ENCODE measurements at places on chromosomes 3 and 15.

- no peaks in the 10 kb centered on the region for H3K4me1 ChIP-seq
- no peak overlapping the region for H3K4me3 ChIP-seq
- no peaks in the 10 kb centered on the region for H3K36me3 ChIP-seq
- no peak for DNase-seq
- peaks cover 50% of the 10 kb centered on the region for H3K27me3 ChIP-seq
Observed at GRCh38 chr3:17945799-17946399, 203.5 kb upstream of the TBC1D5 start.

- H3K4me1 ChIP-seq: no peaks in the 10 kb centered on the region
- no peak overlapping the region for H3K4me3 ChIP-seq
- no peaks in the 10 kb centered on the region for H3K36me3 ChIP-seq
- peaks cover 20% of the 10 kb centered on the region for H3K27me3 ChIP-seq
- DNase-seq: no peak
- H3K27ac ChIP-seq: no peak overlapping the region
Observed at GRCh38 chr3:109018828-109019227, 65.1 kb upstream of the GUCA1C start.

DNA sequence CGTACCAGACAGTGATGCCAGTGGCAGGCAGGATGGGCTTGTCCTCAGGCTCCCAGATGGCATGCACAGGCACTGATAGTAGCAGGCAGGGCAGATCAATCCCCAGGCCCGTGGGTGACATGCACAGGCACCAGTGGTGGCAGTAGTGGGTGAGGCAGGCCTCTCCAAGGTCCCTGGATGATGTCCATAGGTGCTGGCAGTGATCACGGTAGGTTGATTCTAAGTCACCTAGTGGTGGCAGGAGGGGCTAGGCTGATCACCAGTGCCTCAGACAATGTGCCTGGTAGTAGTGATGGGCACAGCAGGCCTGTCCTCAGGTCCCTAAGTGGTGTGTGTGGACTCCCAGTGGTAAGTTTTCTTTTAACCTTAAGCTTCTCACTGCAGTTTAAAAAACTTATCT is 19.6 kb downstream of the CEP63 start:
- peaks cover 19% of the 10 kb centered on the region for H3K36me3 ChIP-seq
- no peak overlapping the region for H3K27ac ChIP-seq
- H3K27me3 ChIP-seq: no peaks in the 10 kb centered on the region
- no peak for DNase-seq
- no peak overlapping the region for H3K4me3 ChIP-seq

DNA sequence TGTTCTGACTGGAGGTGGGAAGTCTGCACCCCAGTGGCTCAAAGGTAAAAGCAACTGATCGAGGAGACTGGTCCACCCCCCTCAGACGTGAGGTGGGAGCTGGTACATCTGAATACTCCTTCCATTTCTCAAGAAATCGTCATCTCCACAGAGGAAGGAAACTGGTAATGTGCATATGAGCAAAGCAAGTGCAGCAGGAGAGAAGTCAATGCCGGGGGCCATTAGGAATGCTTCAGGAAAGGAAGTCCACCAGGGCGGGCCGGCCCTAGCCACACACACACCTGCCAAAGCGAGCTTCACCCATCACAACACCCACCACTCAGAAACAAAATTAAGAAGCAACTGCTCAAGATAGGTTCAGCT is 8.5 kb downstream of the TBC1D2B start:
- peaks cover 37% of the 10 kb centered on the region for H3K4me1 ChIP-seq
- DNase-seq: no peak
- peaks cover 7% of the 10 kb centered on the region for H3K36me3 ChIP-seq
- peak overlapping the region; percentile 97 for H3K27ac ChIP-seq
- no peaks in the 10 kb centered on the region for H3K27me3 ChIP-seq

DNA sequence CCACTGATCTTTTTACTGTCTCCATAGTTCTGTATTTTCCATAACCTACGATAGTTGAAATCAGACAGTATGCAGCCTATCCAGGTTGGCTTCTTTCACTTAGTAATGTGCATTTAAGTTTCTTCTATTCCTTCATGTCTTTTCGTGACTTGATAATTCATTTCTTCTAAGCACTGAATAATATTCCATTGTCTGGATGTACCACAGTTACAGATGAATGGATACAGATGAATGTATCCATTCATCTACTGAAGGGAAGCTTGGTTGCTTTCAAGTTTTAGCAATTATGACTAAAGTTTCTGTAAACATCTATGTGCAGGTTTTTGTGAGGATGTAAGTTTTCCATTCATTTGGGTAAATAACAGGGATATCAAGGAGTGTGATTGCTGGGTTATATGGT is 124.8 kb downstream of the NSUN3 start:
- no peak for DNase-seq
- H3K4me1 ChIP-seq: no peaks in the 10 kb centered on the region
- no peaks in the 10 kb centered on the region for H3K27me3 ChIP-seq
- no peak overlapping the region for H3K4me3 ChIP-seq
- no peaks in the 10 kb centered on the region for H3K36me3 ChIP-seq
- no peak overlapping the region for H3K27ac ChIP-seq

DNA sequence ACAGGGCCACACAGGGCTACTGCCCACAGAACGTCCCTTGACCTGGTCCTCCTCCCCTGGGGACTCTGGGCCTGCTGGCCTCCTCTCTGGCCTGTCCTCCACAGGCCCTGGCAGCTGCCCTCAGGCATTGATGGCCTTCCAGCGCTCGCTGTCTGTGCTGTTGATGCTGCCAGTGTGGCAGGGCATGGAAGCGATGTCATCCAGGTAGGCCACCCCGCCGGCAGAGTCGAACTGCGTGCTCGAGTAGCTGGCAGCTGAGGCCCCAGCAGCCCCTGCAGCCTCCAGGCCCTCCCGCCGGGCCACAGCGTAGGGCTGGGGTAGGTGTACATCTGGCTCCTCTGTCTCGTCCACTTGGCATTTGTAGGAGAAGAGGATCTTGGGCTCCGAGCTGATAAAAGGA is 17.1 kb downstream of the TPRA1 start:
- H3K4me1 ChIP-seq: peaks cover 18% of the 10 kb centered on the region
- no peak overlapping the region for H3K27ac ChIP-seq
- peaks cover 14% of the 10 kb centered on the region for H3K36me3 ChIP-seq
- DNase-seq: no peak

GRCh38 chr3:64422192-64422591 is 196.9 kb upstream of the PRICKLE2 start:
- H3K4me3 ChIP-seq: no peak overlapping the region
- H3K4me1 ChIP-seq: no peaks in the 10 kb centered on the region
- peaks cover 6% of the 10 kb centered on the region for H3K27me3 ChIP-seq
- no peak overlapping the region for H3K27ac ChIP-seq

GRCh38 chr3:59922192-59922591 is 872.4 kb upstream of the CFAP20DC start:
- no peaks in the 10 kb centered on the region for H3K36me3 ChIP-seq
- H3K27ac ChIP-seq: no peak overlapping the region
- DNase-seq: no peak
- peaks cover 10% of the 10 kb centered on the region for H3K4me1 ChIP-seq
- no peaks in the 10 kb centered on the region for H3K27me3 ChIP-seq
- H3K4me3 ChIP-seq: no peak overlapping the region

GRCh38 chr3:136385457-136385856 is 135.3 kb downstream of the PCCB start:
- peak overlapping the region; percentile 71 for H3K27ac ChIP-seq
- no peak for DNase-seq
- peaks cover 2% of the 10 kb centered on the region for H3K36me3 ChIP-seq
- H3K4me3 ChIP-seq: no peak overlapping the region
- no peaks in the 10 kb centered on the region for H3K27me3 ChIP-seq

GRCh38 chr3:8746780-8747345 is 13.3 kb downstream of the CAV3 start:
- DNase-seq: no peak
- H3K27me3 ChIP-seq: peaks cover 5% of the 10 kb centered on the region
- H3K27ac ChIP-seq: no peak overlapping the region
- H3K4me3 ChIP-seq: no peak overlapping the region
- no peaks in the 10 kb centered on the region for H3K4me1 ChIP-seq

- H3K27ac ChIP-seq: no peak overlapping the region
- no peak for DNase-seq
- H3K27me3 ChIP-seq: no peaks in the 10 kb centered on the region
- no peaks in the 10 kb centered on the region for H3K36me3 ChIP-seq
- H3K4me3 ChIP-seq: no peak overlapping the region
Observed at GRCh38 chr3:164222197-164222596, 856.1 kb downstream of the SI start.

DNA sequence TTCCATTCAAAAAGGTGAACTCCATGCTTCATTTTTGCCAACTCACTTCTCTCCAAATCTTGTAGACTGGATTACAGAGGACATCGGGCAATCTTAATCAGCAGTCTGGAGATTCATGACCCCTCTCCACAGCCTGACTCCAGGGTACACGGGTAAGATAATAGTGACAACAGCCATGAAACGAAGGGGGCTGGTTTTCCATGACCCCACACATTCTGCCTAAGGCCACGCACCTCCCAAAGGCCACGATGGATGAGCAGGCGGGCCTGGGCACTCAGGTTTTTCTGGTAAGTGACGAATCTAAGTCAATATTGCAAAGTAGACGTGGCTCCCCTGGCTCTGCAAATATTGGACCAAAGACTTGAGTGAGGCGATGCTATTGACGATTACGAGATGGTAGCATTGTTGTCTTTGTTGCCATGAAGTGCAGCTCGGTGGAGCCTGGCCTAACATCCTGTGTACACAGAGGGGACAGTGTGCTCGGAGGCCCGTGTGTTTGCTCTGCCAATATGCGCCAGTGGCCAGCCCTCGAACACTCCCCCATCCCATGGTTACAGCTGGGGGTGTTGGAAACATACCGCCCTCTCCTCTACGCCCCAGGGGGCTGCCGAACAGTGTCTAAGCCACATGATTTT is 119.1 kb downstream of the OPA1 start:
- DNase-seq: no peak
- H3K4me3 ChIP-seq: no peak overlapping the region
- no peaks in the 10 kb centered on the region for H3K4me1 ChIP-seq
- H3K36me3 ChIP-seq: no peaks in the 10 kb centered on the region
- H3K27me3 ChIP-seq: no peaks in the 10 kb centered on the region

All from effector memory CD8-positive, alpha-beta T cell (primary cell).